ENCODE measurements at places on chromosomes 16 and 17.

GRCh38 chr17:20267459-20267842, 199.9 kb downstream of the LGALS9B start:
- peak; percentile 61 for DNase-seq

- DNase-seq: peak; percentile 9
Observed at GRCh38 chr16:67013233-67013822, 15.6 kb upstream of the CBFB start.

DNA sequence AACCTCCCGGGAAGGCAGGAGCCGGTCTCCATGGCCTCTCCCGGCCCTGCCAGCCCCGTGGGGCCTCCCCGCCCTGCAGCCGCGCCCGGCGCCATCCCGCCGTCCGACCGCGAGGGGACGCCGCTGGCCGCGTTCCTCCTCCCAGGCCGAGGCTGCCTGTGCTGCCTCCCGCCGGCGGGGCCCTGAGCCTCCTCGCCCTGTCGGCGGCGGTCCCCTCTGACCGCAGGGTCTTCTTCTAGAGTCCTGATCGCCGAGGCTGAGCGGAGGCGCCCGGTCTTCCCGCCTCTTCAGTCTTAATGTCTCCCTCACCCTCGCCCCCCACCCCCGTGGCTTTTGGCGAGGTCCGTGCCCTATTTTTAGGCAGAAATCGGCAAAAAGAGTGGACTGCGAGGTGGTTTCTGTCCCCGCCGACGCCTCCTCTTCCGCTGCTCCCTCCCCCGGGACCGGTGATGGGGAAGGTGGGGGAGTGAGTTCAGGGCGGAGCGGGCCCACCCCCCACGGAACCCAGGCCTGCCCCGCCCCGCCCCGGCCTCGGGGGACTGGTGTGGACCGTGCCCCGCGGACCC, 794 bp upstream of the CPNE7 start:
- DNase-seq: peak; percentile 91

DNA sequence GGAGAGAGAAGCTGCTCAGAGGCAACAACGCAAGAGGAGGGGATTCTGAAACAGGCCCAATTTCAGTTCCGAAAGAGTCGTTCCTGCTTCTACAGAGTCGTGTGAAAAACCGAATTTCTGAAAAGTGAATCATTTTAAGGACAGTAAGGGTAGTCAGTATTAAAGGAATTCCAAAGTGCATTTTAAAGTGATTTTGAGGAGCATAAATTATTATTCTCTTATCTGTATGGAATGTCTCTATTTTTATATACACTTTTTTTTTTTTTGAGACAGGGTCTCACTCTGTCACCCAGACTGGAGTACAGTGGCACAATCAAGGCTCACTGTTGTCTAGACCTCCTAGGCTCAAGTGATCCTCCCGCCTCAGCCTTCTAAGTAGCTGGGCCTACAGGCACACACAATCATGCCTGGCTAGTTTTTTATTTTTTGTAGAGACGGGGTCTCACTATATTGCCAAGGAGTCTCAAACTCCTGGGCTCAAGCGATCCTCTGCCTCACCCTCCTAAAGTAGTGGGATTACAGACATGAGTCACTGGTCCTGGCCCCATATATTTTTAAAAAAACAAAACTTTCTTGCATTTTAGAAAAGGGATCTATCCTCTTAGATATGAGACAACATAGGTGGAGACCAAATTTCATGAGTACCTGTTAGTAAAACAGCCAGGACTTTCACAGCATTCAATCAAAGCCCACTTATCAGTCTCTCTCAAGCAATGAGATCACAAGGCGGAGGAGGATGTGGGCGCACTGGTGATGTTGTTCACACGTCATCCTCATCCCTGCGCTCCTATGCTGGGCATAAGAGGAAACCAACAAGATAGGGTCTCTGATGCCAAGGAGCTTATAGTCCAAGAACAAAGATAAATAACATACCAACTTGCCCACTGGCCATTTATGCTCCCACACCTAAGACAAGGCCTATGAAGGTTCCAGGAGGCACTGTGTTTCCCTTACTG, 53.2 kb downstream of the SMG6 start:
- DNase-seq: no peak

GRCh38 chr17:80653856-80654255, 109.2 kb downstream of the RPTOR start:
- DNase-seq: no peak

DNA sequence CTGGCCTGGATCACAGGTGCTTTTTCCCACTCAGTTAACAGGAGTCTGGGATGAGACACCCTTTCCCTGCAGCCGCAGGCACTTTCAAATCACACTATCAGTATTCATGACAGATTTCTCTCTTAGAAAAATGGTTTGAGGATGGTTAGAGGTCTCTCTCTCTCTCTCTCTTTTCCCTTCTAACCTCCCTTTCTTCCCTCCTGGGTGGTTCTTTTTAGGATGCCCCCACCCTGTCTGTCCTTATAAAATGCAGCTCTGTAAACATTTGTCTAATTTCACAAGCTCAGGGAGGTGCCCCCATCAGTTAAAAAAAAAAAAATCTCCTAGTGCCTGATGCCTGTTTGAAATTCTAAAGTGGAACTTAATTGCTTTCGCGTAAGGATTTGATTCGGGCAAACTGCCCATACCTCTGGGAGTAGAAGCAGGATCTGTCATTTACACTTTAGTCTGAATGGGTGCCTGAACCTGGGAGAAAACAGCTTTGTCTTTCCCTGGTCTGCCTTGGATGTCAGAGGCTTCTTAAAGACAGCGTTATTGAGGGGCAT, 158.8 kb downstream of the CCDC182 start:
- DNase-seq: peak; percentile 40

- peak; percentile 38 for DNase-seq
Observed at GRCh38 chr17:41544491-41544892, 16.4 kb upstream of the KRT19 start.

GRCh38 chr16:29820271-29820701, at the start of gene MVP:
MVP (plus strand) TSS chr16:29820462; CDS start chr16:29830550, 10,088 bp downstream.
- DNase-seq: peak; percentile 71

Data from astrocyte of the hippocampus (primary cell).